ENCODE measurements at places on chromosomes 16 and 17. TPM values are rescaled to one million over a fixed set of nuclear protein-coding genes. Genes with fewer than 3 reads are reported as not detected.
A peak's percentile ranks its signal among the peaks of the same experiment; 100 is the strongest.

GRCh38 chr17:74807441-74807840 is 31.3 kb upstream of the NAT9 start:
- H3K27me3 ChIP-seq: no peaks in the 10 kb centered on the region
- H3K27ac ChIP-seq: no peak overlapping the region
- H3K4me3 ChIP-seq: no peak overlapping the region
- no peak for DNase-seq

- no peaks in the 10 kb centered on the region for H3K4me1 ChIP-seq
- no peaks in the 10 kb centered on the region for H3K36me3 ChIP-seq
- DNase-seq: no peak
- no peak overlapping the region for H3K4me3 ChIP-seq
- H3K27ac ChIP-seq: no peak overlapping the region
These were observed 58.5 kb downstream of the NLK start for GRCh38 chr17:28100936-28101335.

GRCh38 chr17:57408071-57408811 is 151.9 kb downstream of the MSI2 start:
- no peaks in the 10 kb centered on the region for H3K36me3 ChIP-seq
- no peaks in the 10 kb centered on the region for H3K4me1 ChIP-seq
- no peak overlapping the region for H3K4me3 ChIP-seq
- no peaks in the 10 kb centered on the region for H3K27me3 ChIP-seq

- no peak for DNase-seq
- H3K4me1 ChIP-seq: peaks cover 16% of the 10 kb centered on the region
- no peaks in the 10 kb centered on the region for H3K36me3 ChIP-seq
- no peak overlapping the region for H3K4me3 ChIP-seq
These were observed 46.0 kb downstream of the GLG1 start for GRCh38 chr16:74560912-74561311.

GRCh38 chr16:3859889-3860288 is 20.6 kb downstream of the CREBBP start:
- no peak overlapping the region for H3K27ac ChIP-seq
- DNase-seq: no peak
- peaks cover 54% of the 10 kb centered on the region for H3K4me1 ChIP-seq
- H3K27me3 ChIP-seq: no peaks in the 10 kb centered on the region

GRCh38 chr16:2223942-2224486 is 623 bp downstream of the E4F1 start:
- peak; percentile 50 for DNase-seq
- no peaks in the 10 kb centered on the region for H3K27me3 ChIP-seq
- no peaks in the 10 kb centered on the region for H3K36me3 ChIP-seq
- H3K27ac ChIP-seq: peak overlapping the region; percentile 65

DNA sequence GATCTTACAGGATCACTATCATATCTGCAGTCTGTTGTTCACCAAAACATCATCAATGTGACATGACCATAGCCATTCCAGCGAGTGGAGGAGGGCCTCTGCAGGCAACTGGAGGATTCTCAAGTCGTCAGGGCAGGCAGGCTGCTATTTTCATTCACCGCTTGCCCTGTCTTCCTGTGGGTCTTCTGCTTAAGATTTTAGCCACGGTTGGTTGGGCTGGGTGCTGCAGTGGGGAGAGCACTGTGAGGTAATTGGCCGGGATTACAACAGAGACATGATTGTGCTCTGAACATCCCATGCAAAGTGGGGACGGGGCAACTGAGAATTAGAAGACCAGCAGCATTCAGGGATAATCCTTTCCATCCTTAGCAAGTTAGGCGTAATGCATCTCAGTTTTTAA is 245.9 kb downstream of the CPPED1 start:
- H3K27ac ChIP-seq: no peak overlapping the region
- no peak overlapping the region for H3K4me3 ChIP-seq
- DNase-seq: no peak
- H3K27me3 ChIP-seq: no peaks in the 10 kb centered on the region
- H3K36me3 ChIP-seq: no peaks in the 10 kb centered on the region
- H3K4me1 ChIP-seq: no peaks in the 10 kb centered on the region

FKBP10 gene
- total RNA-seq: 17.6 TPM

POLR3K gene
- 8.3 TPM for total RNA-seq

LRRC46 gene
- total RNA-seq: 0.28 TPM

All from liver (tissue), 10 donors.